Cardiac muscle cell (in vitro differentiated cells and primary cell): ENCODE measurements at places on chromosomes 2 and 18.

DNA sequence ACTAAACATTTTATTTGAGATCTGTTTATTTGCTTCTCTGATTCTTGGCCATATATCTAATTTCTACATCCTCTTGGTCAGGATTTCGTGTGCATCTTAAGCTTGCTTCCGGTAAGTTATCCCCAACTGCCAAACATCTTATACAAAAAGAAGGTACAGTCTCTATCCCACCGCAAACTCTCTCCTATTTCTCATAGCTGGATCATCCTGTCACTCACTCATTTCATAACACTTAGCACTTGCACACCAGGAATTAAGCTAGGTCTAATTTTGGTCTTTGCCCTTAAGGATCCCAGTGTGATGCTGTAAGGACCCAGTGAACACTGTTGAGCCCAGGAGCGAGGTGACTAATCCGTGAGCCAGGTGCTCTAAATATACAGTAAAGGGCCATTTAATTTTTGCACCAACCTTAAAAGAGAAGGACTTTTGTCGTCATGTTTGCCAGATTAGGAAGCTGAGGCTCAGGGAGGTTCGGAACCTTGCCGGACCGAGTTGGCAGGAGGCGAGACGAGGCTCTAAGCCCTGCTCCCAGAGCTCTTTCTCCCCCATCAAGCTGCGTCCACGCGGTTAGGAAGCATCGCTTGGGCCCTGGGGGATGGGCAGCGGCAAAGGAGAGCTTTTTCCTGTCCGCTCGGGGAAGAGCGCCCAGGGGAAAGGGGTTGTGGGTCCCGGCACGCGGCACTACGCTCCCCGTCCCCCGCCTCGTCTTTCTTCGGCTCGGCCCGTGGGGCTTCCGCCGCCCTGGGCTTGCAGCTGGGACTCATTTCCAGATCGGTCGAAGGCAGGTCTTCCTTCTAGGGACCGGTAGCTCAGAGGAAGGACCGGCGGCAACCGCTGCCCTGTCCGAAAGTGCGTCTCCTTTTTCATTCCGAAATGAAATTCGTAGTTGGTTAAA, 4.1 kb upstream of the ITPRIPL1 start:
- peak; percentile 27 for DNase-seq

- DNase-seq, result no peak
These were observed 75.1 kb upstream of the NOL4 start for GRCh38 chr18:34299828-34300227.

DNA sequence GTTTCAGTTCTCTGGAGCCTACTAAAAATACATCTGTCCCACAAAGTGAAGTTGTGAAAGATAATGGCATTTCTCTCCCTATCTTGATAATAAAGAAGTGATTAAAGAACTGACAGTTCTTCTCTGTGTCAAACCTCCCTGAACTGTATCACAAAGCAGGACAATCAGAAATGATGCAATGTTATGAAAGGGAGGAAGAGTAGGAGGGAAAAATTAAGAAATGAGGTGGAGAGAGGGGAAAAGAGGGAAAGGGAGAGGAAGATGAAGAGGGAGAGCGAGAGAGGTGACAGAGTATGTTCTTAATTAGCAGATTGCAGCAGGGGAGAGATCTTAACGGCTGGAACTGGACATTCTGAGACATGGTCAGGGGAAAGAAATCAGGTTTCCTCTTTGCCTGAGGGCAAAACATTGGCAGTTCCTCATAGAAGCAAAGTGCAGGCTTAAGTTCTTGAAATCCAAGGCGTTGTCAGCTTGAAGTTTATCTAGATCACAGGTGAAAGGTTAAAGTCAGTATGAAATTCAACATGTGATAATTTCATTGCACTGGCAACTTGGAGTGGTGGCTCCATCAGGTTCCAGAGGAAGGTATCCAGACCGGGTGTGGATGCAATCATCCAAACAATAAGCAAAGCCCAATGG, 54.6 kb downstream of the RDH14 start:
- DNase-seq, result no peak

DNA sequence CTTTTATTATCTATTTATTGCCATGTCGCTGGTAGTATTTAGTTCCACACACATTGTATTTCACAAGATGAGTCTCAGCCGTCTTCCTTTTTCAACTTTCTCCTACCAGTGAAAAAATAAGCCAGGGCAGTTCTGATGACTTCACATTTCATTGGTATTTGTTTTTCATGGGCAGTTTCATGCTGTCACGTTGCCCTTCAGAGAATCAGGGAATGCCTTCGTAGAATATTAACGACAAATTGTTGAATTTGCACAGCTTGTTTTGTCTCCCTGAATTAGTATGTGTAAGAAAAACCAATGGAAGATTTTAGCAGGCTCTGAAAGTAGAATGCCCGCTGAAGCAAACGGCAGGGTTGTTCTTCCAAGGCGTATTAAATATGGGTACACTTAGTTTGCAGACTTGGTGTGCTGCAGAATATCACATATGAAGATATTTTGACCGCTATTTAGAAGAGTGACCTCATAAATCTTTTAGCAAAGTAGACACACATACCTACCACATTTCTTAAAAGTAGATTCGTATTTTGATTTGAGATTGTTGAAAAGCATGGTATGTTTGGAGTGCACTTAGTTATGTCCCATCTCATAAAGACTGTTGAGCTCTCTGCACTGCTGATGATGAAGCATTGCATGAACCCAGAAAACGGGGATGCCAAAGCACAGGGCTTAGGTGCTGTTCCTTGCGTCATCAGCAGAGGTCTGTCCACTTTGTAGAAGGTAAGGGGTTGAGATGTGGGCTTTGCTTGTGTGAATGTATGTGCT, 2.9 kb downstream of the NEDD4L start:
- DNase-seq, result no peak

DNA sequence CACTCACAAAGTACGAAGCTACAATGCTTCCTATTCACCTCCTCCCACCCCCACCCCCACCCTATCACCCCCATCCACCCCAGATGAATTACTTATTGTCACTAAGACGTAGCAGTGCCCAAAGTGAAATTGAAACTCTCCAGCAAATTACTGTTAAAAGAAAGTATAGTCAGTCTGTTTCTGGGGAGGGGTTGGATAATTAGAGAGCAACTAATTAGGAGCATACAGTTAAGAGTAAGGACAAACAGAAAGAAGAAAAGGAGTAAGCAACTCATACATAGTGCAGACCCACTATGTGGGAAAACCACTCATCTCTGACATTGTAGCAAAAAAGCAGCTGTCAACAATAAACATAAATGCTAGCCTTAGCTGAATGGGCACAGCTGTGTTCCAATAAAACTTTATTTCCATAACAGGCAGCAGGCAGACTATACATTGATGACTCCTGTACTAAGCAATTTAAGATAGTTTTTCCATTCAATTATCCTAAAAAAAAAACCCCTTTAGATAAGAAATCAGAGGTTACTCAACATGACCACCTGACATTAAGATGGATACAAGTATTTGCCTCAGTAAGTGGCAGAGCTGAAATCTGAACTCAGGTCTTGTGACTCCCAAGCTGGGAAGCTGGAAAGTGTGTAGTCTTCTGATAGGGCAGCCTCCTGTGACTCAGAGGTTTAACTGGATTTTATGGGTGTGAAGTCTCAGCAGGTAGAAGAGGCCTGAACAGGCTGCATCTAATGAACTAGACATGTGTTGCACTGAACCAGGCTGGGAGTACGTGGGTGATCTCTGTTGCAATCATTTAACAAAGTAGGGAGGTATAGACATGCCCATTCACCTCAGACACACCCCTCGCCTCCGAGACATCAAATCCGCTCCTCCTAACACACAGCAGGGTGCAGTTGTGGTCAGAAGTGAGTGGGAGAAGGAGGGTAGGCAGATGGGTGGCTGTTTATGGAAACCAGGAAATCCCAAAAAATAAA, 171.8 kb upstream of the KLF7 start:
- DNase-seq, result peak; percentile 33

DNA sequence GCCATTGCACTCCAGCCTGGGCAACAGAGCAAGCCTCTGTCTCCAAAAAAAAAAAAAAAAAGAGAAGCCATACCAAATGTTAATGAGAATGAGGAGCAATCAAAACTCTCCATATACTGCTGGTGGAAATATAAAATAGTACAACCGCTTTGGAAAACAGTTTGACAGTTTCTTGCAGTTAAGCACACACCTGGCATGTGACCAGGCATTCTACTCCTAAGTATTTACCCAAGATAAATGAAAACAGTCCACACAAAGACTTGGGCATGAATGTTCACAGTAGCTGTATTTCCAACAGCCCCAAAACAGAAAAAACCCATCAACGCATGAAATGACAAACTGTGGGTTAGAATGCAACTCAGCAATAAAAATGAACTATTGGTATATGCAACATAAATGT, 76.0 kb upstream of the ST8SIA5 start:
- DNase-seq, result no peak

DNA sequence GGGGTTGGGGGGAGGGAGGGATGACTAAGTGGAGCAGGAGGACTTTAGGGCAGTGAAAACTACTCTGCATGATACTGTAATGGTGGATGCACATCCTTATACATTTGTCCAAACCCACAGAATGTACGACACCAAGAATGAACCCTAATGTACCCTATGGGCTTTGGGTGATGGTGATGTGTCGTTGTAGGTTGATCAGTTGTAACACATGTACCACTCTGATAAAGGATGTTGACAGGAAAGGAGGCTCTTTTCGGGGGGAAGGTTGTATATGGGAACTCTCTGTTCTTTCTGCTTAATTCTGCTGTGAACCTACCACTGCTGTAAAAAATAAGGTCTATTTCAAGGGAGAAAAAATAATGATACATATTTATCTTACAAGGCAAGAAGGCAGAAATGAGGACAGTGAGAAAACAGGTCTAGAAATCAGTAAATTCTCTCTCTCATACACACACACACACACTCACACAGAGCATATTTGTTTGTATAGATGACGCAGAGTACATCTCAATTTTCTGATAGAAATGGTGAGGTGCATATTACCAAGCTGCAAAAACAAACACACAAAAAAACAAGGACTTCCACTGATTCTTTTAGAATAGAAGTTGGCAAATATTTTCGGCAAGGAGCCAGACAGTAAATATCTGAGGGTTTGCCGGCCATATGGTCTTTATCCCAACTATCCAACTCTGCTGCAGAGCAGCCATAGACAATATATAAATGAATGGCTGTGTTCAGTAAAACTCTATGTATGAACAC, 20.2 kb downstream of the FAM124B start:
- no peak for DNase-seq

GRCh38 chr2:197217541-197217940, 93.0 kb downstream of the ANKRD44 start:
- no peak for DNase-seq

GRCh38 chr2:20972110-20972509, 71.8 kb downstream of the APOB start:
- DNase-seq, result no peak

DNA sequence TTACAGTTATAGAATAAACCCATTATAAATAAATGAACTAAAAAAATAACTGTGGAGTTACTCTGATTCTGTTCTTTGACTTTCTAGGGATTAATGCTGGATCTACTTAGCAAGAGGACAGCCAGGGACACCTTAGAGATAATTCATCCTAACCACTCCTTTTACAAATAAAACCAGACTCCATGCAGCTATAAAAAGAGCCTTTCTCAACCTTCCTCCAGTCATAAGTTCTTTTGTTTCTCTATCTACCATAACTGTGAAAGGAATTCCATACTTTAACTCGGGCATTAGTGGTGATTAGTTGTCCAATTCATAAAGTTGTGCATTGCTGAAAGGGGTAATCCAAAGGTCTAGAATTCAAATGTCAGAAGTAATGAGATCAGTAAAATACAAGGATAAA, 682.4 kb downstream of the DPP10 start:
- no peak for DNase-seq

DNA sequence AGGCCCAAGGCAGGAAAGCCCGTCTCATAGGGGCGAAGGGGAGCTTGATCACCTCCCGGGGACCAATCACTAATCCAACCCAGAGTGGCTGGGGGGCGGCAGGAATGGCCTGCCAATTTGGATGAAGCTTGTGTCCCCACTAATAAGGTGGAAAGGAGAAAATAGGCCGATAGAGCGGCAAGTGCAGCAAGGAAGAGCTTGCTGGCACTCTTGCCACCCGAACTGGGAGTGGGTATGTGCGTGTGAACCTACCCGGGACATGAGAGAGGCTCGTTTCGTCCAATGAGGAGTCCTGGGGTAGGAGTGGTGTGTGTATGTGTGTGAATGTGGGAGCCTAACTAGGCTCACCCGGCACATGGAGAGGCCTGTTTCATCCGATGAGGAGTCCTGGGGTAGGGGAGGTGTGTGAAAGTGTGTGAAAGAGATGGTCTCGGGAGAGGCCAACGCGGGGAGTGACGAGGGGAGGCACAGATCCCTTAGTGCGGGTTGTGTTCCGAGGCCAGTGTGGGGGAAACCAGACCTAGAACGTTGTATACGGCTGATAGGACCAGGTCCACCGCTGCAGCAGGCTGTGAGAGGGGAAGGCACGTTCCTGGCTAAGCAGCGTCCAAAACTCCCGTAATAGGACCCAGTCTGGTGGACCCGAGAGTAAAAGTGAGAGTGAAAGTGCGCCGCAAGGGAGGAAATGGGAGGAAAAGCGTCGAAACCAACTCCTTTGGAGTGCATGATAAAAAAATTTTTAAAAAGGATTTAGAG, 47.1 kb upstream of the SELENOI start:
- peak; percentile 62 for DNase-seq

DNA sequence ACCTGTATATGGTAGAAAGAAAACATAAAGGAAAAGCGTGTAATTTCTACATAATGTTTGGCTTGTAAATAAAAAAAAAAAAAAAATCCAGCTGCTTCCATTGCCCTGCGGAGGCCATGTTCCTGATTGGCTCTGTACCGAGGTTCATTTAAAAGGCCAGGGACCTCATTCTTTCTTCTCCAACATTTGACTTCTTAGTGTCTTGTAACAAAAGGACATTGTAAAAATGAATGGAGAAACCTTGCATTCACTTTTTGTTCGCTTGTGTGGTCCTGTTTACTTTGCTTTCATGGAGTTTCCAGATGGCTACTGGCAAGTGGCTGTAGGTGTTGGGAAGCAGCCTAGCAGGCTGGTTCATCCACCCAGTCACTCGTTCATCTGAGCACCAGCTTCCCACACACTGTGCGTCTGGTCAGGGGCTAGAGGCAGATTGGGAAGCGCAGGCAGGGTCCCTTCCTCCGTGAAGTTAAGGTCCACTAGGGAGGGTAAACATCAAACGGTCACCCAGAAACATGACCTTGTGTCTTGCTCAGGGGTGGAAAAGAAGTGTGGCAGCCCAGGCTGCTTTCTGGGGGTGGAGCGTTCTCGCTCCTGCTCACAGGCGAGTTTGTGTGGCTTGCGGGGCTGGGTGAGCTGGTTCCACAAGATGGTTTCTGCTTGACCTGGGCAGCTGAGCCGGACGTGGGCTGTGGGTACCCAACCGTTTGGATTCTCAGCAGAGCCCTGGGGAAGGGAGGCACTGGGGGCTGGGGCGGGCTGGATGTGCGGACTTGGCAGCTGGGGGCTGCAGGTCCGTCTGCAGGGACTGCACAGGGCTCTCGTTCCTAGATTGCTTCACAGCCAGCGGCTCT, 260.7 kb downstream of the AGAP1 start:
- no peak for DNase-seq

GRCh38 chr2:175432021-175432420, 250.5 kb upstream of the ATP5MC3 start:
- no peak for DNase-seq

- DNase-seq, result peak; percentile 52
These were observed 63.3 kb downstream of the COL3A1 start for GRCh38 chr2:189037518-189037917.
